Activated B cell treated with CpG ODN at 0.5 μM for 24 hours (primary cell): ENCODE measurements at places on chromosomes 2 and 18. TPM values are rescaled to one million over a fixed set of nuclear protein-coding genes. Genes with fewer than 3 reads are reported as not detected.
A peak's percentile ranks its signal among the peaks of the same experiment; 100 is the strongest.

GRCh38 chr2:183063083-183063482 lies 15.5 kb upstream of the DUSP19 start:
- no peak overlapping the region for H3K4me3 ChIP-seq
- H3K27ac ChIP-seq: no peak overlapping the region
- DNase-seq: no peak
- H3K4me1 ChIP-seq: no peaks in the 10 kb centered on the region

GRCh38 chr2:236352761-236353593 lies 88.8 kb upstream of the ASB18 start:
- H3K27ac ChIP-seq: no peak overlapping the region
- no peaks in the 10 kb centered on the region for H3K36me3 ChIP-seq
- no peak overlapping the region for H3K4me3 ChIP-seq
- peaks cover 13% of the 10 kb centered on the region for H3K27me3 ChIP-seq
- peaks cover 2% of the 10 kb centered on the region for H3K4me1 ChIP-seq

Gene CNGA3
- total RNA-seq: not detected in 2 replicates

Gene ERMN
- total RNA-seq: 4.9 and 8.1 TPM in 2 replicates

DNA sequence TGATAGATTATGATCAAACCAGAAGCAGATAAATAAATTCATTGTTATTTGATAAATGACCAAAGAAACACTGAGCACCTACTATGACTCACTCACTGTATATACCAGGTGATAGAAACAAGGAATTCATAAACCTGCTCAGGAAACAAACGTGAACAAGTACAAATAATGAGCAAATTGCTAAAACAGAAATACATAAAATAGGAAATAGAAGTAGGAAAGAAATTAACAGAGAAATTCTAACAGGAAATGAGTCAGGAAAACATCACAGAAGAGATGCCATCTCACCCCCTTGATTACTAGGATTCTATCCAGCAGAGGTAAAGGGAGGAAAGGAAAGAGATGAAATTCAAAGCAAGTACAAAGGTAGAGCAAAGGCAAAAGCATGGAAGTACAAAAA lies 31.3 kb downstream of the EXOC6B start:
- H3K27me3 ChIP-seq: no peaks in the 10 kb centered on the region
- H3K4me3 ChIP-seq: no peak overlapping the region
- H3K4me1 ChIP-seq: peaks cover 10% of the 10 kb centered on the region
- H3K36me3 ChIP-seq: no peaks in the 10 kb centered on the region
- DNase-seq: no peak

- H3K4me1 ChIP-seq: no peaks in the 10 kb centered on the region
- DNase-seq: no peak
- peaks cover 8% of the 10 kb centered on the region for H3K27me3 ChIP-seq
- H3K27ac ChIP-seq: no peak overlapping the region
These were observed 93.6 kb upstream of the HNMT start for GRCh38 chr2:137870682-137871081.

GRCh38 chr2:25246001-25246400 lies 77.6 kb upstream of the POMC start:
- no peak overlapping the region for H3K27ac ChIP-seq
- H3K4me3 ChIP-seq: no peak overlapping the region
- DNase-seq: no peak
- H3K27me3 ChIP-seq: no peaks in the 10 kb centered on the region

DNA sequence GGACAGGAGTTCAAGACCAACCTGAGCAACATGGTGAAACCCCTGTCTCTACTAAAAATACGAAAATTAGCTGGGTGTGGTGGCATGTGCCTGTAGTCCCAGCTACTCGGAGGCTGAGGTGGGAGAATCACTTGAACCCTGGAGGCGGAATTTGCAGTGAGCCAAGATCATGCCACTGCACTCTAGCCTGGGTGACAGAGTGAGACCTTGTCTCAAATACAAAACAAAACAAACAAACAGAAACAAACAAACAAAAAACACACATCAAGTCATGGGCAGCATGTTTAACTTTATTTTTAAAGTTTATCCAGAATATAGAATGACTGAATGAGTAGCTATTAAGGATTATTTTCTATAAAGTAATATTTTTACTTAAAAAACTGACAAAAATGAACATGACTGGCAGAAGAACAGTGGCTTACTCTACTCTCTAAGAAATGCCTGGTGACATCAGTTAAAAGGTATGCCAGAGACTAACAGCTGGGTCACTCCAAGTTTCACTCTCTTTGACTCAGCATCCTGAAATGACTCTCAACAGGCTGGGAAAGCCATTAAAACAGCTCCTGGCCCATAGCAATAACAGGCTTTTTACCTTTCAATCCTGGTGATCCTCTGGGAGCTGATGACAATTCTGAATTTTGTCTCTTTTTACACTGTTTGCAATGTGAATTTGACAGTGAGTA lies 281.6 kb upstream of the STON1 start:
- peaks cover 3% of the 10 kb centered on the region for H3K4me1 ChIP-seq
- no peaks in the 10 kb centered on the region for H3K36me3 ChIP-seq
- no peaks in the 10 kb centered on the region for H3K27me3 ChIP-seq
- H3K27ac ChIP-seq: no peak overlapping the region

DNA sequence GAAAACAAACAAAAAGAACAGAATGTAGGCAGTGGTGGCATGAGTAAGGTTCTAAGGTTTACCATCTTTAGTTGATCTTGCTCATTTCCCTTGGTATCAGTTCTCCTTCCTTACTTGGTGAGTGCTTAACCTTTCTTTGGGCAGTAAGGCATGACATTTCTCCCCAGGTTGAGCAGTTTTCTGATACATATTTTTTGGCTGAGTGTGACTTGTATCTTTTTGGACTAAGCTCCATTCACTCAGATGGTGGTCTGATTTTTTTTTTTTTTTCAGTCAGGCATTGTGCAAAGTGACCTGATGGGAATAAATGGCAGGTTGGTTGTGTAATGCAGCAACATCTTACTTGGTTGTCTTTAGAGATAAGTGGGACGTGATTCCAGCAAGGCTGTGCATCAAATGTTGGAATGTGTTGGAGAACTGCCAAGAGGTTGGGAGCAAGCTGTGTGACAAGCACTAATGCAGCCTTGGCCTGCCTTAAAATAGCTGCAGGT lies 15.1 kb downstream of the SPTBN1 start:
- H3K27ac ChIP-seq: peak overlapping the region; percentile 63
- DNase-seq: no peak
- H3K36me3 ChIP-seq: no peaks in the 10 kb centered on the region
- peaks cover 20% of the 10 kb centered on the region for H3K4me1 ChIP-seq
- no peak overlapping the region for H3K4me3 ChIP-seq
